ENCODE measurements at places on chromosomes 7 and 10. TPM values are rescaled to one million over a fixed set of nuclear protein-coding genes. Genes with fewer than 3 reads are reported as not detected.

Gene AGMO
- 20.8 TPM for total RNA-seq

DNA sequence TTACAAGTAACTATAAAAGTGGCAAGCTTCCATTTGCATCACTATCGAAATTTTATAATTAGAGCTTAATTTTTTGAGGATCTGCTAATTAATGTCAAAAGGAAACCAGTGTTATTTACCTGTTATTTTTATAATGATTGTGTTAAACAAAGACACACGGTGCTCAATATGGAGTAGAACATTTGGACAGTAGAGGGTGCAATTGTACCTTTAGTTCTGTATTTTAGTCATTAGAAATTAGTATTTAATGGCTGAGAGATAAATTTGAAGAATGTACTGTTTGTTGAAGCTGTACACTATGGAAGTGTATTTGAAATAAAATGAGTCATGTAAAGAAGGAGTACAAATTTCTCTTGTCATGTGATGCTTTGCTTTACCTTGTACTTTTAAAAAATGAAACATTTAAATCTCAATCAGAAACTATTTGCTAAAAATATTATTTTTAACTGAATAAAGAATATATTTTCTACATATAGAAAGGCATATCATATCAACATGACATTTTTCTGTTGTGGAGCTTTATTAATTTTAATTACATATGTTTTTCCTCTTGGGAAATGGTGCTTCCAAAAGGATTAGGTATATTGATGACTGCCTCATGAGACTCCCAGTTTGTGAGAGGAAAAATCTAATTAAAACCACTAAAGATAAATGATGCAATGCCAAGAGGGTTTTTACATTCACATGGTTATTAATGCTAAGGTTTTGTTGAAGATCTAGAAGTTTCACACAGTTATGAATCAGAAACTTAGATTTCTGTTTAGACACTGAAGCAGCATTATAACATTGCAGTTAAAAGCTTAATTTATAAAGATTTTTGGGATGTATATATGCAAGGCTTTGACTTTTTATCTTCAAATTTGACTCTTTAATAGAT lies 10.4 kb upstream of the PRKG1 start:
- DNase-seq, result no peak
- H3K27me3 ChIP-seq, result no peaks in the 10 kb centered on the region
- no peaks in the 10 kb centered on the region for H3K36me3 ChIP-seq
- no peaks in the 10 kb centered on the region for H3K4me1 ChIP-seq
- H3K27ac ChIP-seq, result no peak overlapping the region

DNA sequence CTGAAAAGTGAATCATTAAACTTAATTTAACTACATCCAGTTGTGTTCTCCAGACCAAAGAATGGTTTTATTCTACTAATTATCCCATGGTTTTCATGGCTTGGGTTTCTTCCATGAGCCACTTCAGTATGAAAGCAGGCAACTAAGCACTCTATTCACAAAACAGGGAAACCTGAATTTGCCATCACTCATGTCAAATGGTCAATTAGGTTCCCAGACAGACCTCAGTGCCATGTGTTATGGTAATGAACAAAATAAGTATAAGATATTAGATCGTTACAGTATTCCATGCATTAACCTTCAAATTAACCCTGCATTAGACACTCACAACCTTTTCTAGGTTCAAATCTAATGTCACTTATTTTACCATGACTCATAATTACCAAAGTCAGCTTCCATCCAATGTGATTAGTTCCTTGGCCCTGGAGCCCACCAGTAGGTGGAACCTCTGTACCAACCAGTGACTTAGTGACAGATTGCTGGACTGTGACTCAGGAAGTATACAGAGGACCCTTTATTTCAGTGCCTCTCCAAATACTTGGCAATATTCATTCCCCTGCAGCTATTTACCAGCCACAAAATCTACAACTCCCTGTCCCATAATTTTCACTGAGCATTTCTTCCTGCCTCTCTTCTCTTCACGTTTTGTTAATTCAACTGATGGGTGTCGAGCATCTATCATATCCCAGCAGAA lies 1270.2 kb upstream of the SORCS1 start:
- no peaks in the 10 kb centered on the region for H3K27me3 ChIP-seq
- H3K27ac ChIP-seq, result no peak overlapping the region
- no peaks in the 10 kb centered on the region for H3K36me3 ChIP-seq

- DNase-seq, result no peak
- H3K27ac ChIP-seq, result no peak overlapping the region
- H3K36me3 ChIP-seq, result no peaks in the 10 kb centered on the region
- no peaks in the 10 kb centered on the region for H3K27me3 ChIP-seq
- no peaks in the 10 kb centered on the region for H3K4me1 ChIP-seq
Observed at GRCh38 chr7:89401099-89401498, 605.6 kb upstream of the TEX47 start.

DNA sequence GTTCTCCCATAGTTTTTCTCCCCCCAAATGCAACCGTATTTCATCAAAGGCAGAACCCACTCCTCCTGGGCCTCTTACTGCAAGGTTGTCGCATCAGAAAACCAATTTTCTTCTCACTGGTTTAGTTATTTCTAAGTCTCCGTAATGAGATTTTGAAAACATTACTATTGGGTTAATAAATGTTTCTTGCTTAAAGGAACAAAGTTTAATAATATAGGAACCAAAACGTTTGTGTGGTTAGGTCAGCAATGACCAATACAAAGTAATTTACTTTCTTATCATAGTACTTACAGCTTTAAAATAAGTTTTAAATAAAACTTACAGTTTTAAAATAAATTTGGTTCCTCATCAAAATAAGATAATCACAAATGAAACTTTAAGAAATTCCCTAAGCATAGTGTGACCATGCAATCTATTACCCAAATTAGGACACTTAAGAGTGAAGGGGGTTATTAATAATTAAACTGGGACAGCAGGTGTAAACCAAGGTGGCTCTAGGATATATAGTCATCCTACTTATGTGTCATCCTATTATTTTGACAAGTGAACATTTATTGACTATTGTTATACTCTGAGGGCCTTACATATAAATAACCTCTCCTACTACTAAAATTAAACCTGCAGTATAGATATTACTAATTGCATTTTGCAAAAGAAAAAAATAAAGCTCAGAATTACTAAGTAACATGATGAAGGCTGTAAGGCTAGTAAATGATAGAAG lies 415.4 kb upstream of the LRRN3 start:
- H3K4me3 ChIP-seq, result no peak overlapping the region
- no peak for DNase-seq
- no peak overlapping the region for H3K27ac ChIP-seq

Measured in right lobe of liver (tissue), 6 donors.